ENCODE measurements at places on chromosomes 12 and 14.

DNA sequence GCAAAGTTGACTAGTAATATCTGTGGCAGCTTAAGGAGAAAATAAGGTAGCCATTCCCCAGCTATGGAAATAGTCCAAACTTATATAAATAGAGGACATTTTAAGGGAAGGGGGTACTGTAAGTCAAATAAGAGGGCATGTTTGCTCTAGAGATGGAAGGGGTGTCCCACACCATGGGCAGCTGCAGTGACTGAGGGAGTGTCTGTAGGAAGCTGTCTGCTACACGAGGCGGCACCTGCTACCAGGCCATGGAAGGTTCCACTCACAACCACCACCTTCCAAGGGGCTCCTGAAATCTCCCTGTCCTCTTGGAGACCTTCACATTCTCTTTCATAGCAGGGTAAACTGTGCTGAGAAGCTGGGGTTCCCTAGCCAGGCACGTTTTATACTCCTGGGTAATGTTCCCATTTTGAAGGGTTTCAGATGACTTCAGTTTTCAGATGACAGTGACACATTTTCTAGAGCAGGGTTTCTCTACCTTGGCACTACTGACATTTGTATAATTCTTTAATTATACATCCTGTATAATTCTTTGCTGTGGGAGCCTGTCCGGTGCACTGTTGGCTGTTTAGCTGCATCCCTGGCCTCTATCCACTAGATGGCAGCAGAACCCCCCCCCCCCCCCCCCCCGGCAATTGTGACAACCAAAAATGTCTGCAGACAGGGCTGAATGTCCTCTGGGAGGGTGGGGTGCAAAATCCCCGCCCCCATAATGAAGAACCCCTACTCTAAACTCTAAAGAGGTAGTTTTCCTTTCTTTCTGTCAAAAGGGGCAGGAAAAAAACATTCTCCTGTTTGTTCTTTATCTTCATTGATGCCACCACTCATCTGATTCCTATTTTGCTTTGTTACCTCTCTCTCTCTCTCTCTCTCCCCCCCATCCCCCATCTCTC lies 11.6 kb upstream of the SMCO2 start:
- DNase-seq, result peak; percentile 55

- DNase-seq, result no peak
These were observed 121.7 kb upstream of the FUT8 start for GRCh38 chr14:65290830-65291229.

GRCh38 chr12:105970885-105971284 lies 167.9 kb downstream of the NUAK1 start:
- DNase-seq, result no peak

DNA sequence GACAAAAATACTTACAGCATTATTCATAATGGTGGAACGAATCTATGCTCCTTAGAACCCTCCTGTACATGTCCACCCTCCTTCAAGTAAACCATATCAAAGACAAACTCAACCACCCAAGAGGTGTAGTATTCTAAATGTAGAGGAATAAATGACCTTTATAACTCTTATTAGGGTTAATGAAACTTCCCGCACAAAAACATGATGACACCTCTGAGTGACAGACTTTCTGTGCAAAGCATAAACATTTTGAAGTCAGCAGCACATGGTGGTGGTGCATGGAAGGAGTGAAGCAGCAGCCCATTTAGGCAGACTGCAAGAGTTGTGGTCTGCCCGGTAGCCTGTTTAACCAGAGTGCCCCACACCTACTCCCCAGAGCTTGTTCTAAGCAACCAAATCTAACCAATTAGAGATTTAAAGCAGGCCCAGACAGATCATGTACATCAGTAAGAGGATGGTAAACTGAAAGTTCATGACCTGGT lies 615 bp upstream of the ASB8 start:
- DNase-seq, result no peak

- DNase-seq, result no peak
These were observed 79.6 kb downstream of the ITPK1 start for GRCh38 chr14:93035917-93036651.

GRCh38 chr14:102363182-102363943 lies 622 bp downstream of the TECPR2 start:
- DNase-seq, result peak; percentile 35

DNA sequence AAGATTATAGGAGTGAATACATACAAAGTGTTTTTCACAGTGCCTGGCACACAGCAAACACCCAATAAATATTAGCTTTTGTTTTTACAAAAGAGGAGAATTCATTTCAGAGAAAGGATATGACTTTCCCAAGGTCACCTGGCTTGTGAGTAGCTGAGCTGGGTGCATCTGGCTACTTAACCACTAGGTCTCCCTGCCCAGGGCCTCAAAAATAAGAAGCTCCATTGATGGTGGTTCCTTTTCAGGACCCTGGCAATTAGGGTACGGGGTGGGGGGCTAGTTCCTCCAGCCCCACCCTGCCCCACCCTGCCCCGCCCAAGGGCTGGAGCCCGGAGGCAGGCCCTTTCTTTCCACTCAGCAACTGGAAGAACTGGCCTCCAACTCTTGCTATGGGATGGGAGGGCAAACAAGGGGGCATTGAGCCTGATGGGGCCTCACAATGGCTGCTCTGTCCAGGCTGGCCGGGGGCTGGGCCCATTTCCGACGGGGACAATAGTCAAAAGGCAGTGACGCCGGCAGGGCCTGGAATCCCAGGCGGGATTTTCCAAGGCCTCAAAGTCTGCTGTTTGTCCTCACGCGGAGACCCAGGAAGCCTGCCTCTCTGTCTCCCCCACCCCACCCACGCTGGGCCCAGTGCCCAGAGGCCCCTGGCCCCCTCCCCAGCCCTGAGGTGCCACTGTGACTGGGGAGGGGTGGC lies 8.2 kb upstream of the ATG101 start:
- DNase-seq, result no peak

- no peak for DNase-seq
These were observed 88.6 kb downstream of the AEBP2 start for GRCh38 chr12:19527866-19528265.

GRCh38 chr14:39681782-39682399 lies 249.7 kb upstream of the FBXO33 start:
- DNase-seq, result no peak

DNA sequence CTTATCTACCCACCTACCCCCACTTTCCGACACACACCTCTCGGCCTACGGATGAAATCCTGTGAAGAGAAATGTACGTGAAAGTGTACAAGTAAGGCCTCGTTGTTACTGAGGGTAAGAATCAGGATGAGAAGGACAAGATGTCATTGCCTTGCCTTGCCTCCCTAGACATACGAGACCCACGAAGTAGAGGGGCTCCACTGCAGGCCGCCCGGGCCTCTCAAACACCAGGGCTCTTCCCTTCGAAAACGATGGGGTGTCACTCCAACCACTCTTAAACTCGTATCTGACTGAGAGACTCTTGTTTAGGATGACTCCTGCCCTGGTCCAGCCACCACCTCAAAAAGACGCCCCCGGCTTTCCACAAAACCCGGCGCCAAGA lies 498 bp downstream of the RACGAP1 start:
- no peak for DNase-seq

- DNase-seq, result no peak
These were observed 2.6 kb downstream of the DLGAP5 start for GRCh38 chr14:55188686-55189295.

DNA sequence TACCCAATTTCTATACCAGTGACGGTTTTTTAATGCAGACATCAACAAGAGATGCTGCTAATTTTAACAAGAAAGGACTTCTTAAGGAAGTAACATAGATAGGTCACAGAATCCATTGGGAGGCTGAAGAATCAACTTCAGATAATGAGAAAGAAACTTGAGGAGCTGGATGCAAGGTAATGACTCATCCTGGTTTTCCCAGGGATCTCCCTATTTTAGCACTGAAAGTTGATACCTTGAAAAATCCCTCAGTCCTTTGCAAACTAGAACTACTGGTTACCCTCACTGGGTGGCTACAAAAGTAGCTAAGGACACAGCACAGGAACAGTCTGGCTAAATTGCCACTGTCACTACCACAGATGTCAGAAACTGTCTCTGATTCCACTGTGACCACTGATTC lies 561.9 kb downstream of the FLRT2 start:
- no peak for DNase-seq

- no peak for DNase-seq
These were observed 15.9 kb downstream of the HHIPL1 start for GRCh38 chr14:99660794-99661193.

- no peak for DNase-seq
These were observed 4.4 kb downstream of the SPTB start for GRCh38 chr14:64875350-64875749.

GRCh38 chr12:27463511-27464219 lies 17.1 kb downstream of the SMCO2 start:
- DNase-seq, result no peak
